ENCODE measurements at places on chromosomes 7 and 10.

DNA sequence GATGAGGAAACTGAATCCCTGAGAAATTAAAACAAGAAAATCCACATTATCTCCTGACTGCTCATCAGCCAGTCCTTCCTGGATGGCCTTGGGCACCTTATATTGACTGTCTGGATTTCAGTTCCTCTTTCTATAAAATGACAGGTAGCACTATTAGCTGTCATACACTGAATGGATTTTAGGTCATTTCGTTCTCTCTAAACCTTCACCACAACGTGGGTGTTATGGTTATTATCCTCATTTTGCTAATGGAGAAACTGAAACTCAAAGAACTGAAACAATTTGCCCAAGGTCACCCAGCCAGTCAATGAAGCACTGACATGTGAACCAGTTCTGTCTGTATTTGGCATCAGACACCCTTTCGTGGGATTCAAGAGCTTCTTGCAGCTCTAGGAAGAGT, 193.8 kb downstream of the CYP26A1 start:
- DNase-seq, result no peak

- DNase-seq, result no peak
Observed at GRCh38 chr7:7274782-7275181, 92.4 kb downstream of the C1GALT1 start.

DNA sequence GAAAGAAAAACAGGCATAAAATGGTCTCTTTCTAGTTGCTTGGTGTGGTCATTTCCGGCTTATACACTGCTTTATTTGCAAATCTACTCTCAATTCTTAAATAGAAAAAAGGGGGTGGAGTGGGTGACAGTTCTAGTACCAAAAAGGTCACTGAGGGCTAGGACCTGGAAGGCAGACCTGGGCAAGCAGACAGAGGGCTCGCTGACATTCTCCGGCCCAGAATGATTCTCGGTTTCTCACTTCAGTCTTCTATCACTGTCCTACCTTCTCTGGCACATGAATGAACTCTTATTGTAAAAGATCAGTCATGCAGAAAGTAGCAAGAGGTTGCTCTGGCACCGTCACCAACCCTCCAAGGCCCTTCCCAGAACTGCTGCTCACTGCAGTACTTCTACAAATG, 54.0 kb downstream of the MALSU1 start:
- DNase-seq, result no peak

- DNase-seq, result no peak
Observed at GRCh38 chr7:151137076-151137675, 30.3 kb downstream of the GBX1 start.

- no peak for DNase-seq
Observed at GRCh38 chr7:122887198-122887597, 938 bp upstream of the CADPS2 start.

DNA sequence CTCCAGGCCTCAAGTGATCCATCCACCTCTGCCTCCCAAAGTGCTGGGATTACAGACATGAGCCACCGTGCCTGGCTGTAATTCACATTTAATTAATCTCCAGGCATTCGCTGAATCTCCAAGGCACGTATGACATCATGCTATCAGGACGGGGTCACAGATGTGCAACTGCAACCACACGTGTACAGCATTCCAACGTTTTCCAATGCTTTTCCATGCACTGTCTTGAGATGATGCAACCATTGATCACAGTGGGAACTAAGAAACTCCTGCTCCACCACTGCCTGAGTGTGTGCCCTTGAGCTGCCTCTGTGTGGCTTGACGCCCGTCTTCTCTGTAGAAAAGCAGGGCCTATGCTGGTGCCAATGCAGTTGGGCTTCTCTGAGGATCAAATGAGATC, 119.8 kb upstream of the LYZL2 start:
- no peak for DNase-seq

DNA sequence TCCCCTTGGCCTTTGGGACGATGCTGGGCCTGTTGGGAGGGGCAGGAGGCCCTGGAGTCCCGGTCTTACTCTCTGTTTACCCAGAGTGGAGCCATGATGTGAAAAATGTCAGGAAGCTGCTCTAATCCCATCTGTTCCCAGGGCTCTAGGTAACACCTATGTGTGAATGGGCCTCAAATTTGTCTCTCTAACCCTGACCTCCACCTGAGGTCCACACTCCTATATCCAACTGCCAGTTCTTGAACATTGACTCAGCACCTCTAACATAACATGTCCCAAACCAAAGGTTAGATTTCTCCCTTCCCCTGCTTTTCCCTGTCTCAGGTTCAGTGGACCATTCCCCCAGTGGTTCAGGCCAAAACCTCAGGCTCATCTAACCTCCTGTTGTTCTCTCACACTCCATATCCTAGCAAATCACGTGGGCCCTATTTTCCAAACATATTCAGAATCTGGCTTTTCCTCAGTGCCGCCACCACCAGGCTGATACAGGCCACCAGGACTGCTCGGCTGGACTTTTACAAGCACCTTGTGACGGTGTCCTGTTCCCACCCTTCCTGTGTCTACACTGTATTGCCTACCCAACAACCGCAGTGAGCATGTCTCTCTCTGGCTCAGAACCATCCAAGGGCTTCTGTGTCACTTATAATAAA, 130.6 kb downstream of the ATXN7L1 start:
- no peak for DNase-seq

GRCh38 chr7:142784716-142785115, 13.9 kb downstream of the PRSS2 start:
- DNase-seq, result no peak

DNA sequence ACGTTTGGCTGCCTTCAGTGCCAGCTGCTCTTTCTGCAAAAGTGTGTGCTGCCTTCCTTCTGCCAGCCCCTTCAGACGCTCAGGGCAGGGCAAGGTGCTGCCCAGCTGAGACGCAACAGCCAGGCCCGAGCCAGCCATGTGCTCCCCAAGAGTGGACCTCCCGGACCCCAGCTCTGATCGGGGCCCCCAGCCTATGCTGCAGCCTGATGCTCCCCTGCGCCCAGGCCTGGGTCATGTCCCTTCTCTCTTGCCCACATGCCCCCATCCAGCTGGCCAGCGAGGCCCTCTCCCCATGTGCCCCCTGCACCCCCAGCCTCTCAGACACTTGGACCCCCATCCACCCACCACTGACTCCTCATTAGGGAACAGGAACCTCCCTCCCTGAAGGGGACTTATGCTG, 17.8 kb downstream of the WDR86 start:
- no peak for DNase-seq

DNA sequence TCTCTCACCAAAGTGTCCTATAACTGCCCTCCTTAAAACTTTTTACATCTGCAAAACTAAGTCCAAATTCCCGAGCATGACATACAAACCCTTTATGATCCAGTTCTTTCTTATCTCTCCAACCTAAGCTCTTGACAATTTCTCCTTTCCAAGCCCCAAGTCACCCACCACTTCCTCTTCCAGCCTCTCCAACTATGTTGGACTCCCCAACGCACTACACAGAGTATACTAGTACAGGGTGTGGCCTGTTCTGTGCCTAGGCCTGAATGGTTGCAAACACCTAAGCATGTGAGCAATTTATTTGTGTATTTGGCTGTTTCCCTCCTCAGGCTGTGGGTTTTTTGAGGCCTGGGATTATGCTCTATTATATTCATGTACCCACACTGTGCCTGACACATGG, 101.2 kb upstream of the APBB1IP start:
- DNase-seq, result no peak

DNA sequence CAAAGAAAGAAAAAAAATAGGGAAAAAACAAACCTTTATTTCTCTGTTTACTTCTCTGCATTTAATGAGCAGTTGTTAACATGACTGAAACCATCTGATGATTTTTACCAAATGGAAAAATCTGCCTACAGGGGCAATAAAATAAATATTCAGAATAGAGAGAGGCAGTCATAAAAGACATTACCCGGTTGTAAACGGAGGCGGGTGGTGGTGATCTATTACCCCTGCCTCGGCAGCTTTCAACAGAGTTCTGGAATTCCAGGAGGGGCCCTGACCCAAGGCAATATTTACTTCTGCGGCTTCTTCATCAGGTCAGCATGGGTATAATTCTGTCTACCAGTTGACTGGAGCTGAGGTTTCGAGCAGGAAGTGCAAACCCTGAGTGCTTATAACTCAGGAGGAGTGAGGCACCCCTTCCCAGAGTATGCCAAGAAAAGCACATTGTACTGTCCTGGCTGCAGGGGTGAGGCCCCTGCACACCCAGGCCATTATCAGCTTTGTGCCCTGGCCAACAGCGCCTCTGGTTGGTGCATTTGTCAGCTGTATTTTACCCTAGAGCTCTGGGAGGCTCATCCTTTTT, 8.2 kb upstream of the CXCL12 start:
- no peak for DNase-seq

- no peak for DNase-seq
Observed at GRCh38 chr10:36336315-36336714, 694.2 kb upstream of the FZD8 start.

DNA sequence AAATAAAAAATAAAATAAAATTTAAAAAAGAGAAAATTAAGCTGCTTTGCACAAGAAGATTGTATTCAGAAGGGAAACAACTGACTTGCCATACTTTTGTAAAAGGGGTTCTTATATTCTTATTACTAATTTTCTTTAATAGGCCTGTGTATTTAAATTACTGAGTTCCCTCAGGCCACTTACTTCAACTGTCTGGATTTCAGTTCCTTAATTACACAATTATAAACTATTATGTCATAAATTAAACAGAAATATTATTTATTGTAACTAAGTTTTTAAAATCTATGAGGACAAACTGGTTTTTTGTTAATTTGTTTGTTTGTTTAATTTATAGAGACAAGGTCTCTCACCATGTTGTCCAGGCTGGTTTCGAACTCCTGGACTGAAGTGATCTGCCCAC, 22.4 kb upstream of the MICU1 start:
- DNase-seq, result no peak

DNA sequence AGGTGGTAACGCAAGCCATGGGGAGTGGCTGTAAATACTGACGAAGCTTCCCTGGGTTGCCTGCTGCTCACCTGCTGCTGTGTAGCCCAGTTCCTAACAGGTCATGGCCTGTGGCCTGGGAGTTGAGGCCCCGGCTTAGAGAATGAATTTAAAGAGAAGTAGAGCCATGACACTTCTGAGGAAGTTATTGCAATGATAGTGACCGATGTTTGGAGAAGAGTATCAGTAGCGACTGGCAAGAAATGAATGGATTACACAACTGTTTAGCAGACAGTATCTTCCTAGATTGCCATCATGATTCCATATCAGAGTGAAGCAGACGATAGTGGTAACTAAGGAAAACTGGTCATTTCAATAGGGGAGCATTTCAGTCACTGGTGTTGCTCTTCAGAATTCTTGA, 249.6 kb downstream of the PLXDC2 start:
- DNase-seq, result no peak

DNA sequence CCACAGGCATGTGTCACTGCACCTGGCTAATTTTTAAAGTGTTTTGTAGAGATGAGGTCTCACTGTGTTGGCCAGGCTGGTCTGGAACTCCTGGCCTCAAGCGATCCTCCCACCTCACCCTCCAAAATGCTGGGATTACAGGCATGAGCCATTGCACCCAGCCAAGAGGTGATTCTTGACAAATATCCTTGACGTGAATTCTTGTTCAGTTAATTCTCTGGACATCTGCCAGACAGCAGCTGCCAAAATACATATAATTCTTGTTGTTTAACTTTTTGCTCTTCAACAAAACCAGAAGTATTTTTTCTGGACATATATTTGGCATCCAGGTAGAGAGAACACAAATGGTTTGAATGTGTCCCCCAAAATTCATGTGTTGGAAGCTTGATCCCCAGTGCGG, 3.2 kb downstream of the ACADSB start:
- no peak for DNase-seq

DNA sequence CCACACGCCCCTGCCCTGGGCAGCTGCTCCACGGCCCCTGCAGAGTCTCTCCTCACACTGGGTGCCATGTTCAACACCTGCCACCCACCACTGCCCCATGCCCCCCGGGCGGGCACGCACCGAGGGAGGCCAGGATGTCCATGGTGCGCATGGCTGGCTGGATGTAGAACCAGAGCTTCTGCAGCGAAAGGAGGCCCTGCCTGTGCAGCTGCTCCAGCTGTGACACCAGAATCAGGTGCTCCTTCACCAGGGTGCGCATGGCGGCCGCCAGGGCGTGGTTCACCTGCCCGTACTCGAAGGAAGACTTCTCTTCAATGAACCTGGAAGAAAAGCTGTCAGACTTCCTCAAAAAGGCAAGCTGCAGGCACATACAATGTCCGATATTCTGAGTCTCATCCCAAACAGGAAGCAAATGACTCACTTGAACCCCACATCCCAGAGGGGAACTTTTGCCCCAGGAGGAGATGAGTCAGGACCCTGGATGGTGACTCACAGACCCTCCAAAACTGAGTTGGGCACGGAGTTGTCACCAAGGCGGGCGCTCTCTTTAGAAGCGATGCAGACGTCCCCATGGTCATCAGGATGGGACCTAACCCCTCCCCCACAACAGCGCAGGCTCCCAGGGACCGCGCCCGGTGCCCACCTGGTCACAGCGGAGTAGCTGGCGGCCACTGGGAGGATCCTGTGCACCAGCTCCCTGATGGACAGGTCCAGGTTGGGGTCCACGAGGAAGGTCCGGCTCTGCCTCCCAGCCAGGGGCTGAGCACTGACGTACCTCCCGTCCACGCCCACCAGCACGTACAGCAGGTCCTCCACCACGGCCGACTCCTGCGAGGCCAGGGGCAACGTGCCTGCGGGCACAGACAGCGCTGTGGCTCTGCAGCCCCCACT, 15.5 kb downstream of the TUBGCP2 start:
- DNase-seq, result no peak

DNA sequence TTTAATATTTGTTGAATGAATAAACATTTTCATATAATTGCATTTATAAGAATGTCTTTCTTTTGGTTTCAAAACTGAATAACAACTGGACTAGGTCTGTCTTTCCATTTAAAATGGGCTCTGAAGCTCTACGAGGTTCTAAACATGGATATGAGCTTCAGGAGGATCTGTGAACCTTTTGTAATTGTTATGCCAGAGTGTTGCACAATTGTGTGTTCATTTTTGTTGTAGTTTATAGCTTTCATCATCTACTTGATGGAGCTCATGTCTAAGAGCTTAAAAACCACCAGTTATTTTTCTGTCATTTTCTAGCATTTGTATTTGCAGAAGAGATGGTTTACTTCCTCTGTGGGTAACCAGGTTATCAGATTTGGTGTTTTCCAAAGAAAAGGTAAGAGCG, 265.7 kb upstream of the NPY start:
- DNase-seq, result no peak

DNA sequence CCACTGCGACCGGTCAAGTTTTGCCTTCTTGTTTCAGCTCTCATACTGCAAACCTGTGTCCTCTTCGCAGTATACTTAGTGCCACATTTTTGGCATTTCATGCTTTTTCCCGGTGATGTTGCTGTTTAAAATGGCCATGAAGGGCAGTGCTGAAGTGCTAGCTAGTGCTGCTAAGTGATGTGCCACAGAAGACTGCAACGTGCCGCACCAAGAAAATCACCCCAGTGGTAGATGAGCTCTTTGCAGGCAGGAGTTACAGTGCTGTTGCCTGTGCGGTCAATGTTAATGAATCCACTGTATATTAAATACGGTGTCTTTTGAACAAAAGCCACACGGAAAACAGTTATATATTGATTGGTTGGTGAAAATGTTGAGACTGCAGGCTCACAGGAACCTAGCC, 120.3 kb downstream of the ANLN start:
- no peak for DNase-seq
